Right hindlimb (tissue), 1 donor: ENCODE measurements at places on chromosomes 16 and 17.

GRCh38 chr17:65173284-65173793 is 36.2 kb downstream of the RGS9 start:
- no peak for DNase-seq

- no peak for DNase-seq
These were observed 37.5 kb downstream of the ARHGAP17 start for GRCh38 chr16:24977678-24978075.

DNA sequence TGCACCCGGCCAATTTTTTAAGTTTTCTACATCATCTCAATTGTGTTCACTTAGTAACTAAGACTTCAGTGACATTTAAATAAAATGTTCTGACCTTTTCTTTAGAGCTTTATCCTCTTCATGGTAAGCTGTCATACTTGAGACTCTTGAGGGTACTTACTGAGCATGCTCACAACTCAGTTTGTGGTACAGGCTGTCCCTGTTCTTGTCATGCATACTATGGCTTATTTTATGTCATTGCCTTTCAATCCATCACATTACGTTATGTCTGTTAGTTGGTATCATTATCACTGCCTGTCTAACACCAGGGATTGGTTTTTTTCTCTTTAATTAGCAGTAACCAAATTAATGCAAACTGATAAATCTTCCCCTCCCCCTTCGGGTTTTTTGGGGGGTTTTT is 41.9 kb upstream of the RHBDL3 start:
- DNase-seq, result no peak

DNA sequence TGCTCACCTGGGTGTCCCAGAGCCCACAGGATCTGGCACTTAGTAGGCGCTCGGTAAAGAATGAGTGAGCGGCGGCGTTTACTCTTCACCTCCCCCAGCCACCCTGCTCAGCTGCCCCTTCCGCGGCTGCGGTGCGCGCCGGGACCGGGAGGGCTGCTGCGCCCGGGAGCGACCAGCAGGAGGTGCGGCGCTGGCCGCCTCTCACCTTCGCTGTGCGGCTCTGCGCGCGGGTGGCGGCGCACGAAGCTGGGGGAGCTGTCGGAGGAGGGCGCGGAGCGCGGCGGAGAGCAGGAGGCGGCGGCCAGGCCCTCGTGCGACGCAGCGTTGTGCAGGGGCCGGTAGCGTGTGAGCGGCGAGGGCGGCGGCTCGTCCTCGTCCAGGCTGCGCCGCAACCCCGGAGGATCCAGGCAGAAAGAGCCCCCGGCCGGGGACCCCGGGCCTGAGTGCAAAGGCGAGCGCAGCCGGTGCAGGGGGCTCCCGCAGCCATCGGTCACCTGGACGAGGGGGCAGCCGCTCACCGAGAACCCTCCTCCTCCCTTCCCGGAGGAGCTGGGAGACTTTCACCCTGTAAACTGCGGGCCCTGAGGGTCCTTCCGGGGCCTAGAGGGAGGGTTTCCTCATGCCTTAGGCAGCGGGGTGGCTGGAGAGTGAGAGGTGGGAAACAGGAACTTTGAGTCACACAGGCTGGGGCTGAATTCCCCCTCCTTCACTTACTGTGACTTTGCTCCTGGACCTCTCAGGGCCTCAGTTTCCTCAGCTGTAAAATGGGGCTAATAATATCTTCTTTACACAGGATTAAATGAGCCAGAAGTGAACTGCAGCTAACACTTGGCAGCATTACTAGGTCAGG is 12.5 kb downstream of the SAMD14 start:
- peak; percentile 78 for DNase-seq

- no peak for DNase-seq
These were observed 42.2 kb downstream of the WDR45B start for GRCh38 chr17:82605939-82606600.

DNA sequence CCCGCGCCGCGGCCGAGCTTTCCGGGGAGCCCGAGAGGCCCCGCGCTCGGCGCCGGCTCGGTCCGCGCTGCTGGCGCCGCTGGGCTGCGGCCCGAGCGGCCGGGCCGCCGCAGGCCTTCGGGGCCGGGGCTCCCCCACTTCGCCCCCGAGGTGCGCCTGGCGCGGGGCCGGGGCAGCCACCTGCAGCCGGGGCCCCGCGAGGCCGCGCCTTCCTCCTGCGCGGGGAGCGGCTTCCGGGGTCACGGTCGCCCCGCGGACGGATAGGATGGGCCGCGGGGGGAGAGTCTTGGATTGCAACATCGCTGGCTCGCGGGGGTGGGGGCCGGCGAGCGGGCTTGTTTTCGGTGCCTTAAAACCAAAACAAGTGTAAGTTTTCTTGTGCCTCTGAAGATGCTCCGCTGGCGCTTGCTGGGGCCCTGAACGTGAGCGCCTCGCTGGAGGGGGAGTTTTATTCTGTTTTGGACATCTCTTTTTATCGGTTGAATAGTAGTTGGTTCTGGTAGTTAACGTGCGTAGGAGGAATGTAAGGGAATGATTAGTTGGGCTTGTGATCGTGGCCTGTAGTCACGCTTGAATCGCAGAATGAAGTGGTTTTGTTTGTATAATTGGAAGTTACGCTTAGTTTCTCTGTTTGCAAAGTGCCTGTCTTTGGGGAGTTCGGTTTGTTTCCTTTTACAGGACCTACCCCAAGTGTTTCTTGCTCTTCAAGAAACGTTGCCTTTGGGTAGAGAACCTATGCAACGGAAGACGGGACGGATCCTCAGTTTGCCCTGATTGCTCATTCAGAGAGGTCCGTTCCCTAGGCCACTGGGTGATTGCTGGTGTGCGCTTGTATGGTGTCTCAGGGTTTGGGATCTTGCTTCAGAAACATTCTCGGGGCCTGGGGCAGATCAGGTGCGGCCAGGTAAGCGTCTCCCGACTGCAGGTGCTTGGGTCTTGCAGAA is 724 bp downstream of the UBE2I start:
- DNase-seq, result peak; percentile 27

DNA sequence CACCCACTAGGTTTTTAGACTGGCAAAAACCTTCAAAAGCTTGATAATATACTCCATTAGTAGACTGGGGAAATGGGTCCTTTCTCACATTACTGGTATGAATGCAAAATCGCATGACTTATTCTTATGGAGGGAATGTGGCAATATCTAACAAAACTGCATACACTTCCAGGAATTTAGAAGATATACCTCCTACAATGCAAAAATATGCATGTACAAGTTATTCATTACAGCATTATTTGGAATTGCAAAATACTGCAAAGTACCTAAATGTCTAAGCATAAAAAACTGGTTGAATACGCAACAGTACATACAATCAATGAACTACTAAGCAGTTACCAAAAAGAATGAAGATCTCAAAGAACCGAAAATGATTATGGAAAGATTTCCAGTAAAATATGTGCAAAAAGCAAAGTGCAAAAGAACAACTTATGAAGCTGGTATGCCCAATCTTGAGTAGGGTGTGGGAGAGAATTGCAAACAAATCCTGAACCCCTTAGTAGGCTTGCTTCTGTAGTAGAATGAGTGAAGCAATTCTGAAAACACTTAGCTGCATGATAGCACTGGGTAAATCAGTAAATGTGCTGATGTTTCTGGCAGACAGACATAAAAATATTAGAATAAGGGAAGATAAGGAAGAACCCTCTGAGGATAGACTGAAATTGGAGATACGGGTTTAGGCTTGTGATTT is 180.1 kb downstream of the PARN start:
- no peak for DNase-seq

- no peak for DNase-seq
These were observed 214.0 kb upstream of the CIBAR2 start for GRCh38 chr16:85326113-85326793.

GRCh38 chr16:57416084-57416483 is 11.5 kb downstream of the CCL17 start:
- DNase-seq, result no peak

GRCh38 chr17:39197380-39198185 is at the start of gene CACNB1:
Gene CACNB1, minus strand, starts transcription at chr17:39197669. Its CDS starts 174 bp downstream, at chr17:39197495.
- peak; percentile 91 for DNase-seq

DNA sequence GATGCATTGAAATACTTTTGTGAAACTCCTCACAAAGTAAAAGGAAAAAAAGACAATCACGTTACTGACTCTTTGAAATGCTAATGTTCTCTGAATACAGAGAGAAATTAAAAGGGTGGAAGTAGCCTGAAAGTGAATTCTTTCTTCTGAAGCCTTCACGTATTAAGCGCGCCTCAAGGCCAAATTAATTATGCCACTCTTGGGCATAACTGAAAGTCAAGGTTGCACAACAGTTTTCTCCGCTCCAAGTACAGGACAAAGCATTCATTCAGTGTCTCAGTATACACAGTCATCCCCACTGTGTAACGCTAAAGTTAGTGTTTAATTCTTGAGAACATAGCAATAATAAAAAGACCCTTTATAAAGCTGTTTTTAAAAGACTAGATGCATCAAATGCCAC is 21.5 kb downstream of the PARN start:
- no peak for DNase-seq

DNA sequence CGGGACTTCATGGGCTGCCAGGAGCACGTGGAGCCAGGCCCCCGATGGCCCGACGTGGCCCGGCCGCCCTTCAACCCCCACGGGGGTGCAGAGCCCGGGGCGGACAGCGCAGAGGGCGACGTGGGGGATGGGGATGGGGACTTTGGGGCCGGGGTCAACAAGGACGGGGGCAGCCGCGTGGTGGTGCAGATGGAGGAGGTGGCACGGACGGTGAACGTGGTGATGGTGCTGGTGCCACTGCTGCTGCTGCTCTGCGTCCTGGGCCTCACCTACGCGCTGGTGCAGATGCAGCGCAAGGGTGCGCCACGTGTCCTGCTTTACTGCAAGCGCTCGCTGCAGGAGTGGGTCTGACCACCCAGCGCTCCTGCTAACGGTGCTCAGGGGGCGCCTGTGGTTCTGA is 19.5 kb downstream of the MMP15 start:
- DNase-seq, result no peak

GRCh38 chr17:13541032-13541480 is 60.7 kb downstream of the HS3ST3A1 start:
- DNase-seq, result no peak

- no peak for DNase-seq
These were observed 12.2 kb downstream of the CLEC3A start for GRCh38 chr16:78034530-78034929.

GRCh38 chr17:71741836-71742235 is 379.0 kb upstream of the SOX9 start:
- DNase-seq, result no peak
